ENCODE measurements at places on chromosomes 6 and 20. TPM values are rescaled to one million over a fixed set of nuclear protein-coding genes. Genes with fewer than 3 reads are reported as not detected.

The SLC17A1 gene
- total RNA-seq: not detected

DNA sequence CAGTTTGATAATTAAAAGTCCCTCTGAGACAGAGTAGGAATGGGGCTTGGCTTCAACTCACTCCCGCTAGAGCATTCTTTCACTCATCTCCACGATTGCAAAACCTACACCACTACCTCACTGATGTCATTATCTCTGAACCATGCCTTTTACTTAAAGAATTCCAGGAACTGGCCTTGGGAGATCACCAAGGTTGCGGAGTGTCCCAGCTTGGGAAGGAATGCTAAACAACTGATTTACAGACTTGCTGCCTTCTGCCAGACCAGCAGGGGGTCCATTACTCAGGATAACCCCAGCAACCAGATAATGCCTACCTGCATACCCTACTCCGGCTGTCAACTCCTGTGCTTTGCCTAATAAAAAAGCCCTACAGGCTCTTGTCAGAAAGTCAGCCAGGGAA, 102.2 kb upstream of the RALGAPA2 start:
- no peaks in the 10 kb centered on the region for H3K36me3 ChIP-seq
- no peaks in the 10 kb centered on the region for H3K4me1 ChIP-seq
- H3K4me3 ChIP-seq: no peak overlapping the region
- no peak for DNase-seq

DNA sequence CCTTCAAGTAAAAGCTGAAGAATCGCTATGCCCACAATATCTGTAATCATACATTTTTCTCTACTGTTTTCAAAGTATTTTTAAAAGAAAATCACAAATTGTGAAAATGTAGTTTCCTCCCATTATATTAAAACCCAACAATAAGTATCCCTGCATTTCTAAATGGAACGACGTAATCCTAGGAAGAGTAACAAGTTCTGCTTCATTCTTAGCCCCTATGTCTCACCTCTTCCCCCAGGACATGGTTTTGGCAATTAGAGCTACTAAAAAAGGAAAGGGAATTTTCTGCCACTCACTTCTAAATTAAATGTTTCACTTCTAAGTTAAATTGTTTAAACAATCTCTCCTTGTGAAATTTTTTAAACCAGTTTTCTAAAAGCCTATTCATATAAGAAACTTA, 47.4 kb downstream of the TBPL1 start:
- H3K36me3 ChIP-seq: no peaks in the 10 kb centered on the region
- H3K4me3 ChIP-seq: no peak overlapping the region
- DNase-seq: no peak
- H3K4me1 ChIP-seq: no peaks in the 10 kb centered on the region

GRCh38 chr20:46220455-46221207, 87.7 kb downstream of the CDH22 start:
- no peaks in the 10 kb centered on the region for H3K36me3 ChIP-seq
- no peak overlapping the region for H3K4me3 ChIP-seq
- H3K27ac ChIP-seq: no peak overlapping the region
- H3K4me1 ChIP-seq: no peaks in the 10 kb centered on the region
- H3K27me3 ChIP-seq: no peaks in the 10 kb centered on the region
- no peak for DNase-seq

The WFDC2 gene
- 1.6 TPM for total RNA-seq

The RIPOR3 gene
- total RNA-seq: not detected

DNA sequence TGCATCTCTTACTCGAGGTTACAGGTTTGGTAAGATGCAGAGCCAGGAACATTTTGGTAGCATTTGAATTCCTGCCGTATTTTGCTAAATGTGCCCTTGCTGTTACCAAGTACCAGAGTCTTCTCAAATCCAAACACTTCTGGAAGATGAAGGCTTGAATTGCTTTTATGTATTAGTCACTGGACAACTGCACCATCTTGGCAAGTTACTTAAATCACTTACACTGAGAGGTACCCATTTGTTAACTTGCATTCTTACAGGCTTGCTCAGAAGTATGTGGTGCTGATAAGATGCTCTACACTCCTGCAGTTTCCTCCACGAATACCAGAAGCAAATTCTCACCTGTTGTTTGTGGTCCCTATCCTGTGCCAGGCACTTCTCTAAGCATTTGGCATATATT, 12.7 kb downstream of the IL22RA2 start:
- no peak overlapping the region for H3K4me3 ChIP-seq
- no peaks in the 10 kb centered on the region for H3K36me3 ChIP-seq
- no peak overlapping the region for H3K27ac ChIP-seq
- DNase-seq: no peak
- no peaks in the 10 kb centered on the region for H3K27me3 ChIP-seq

DNA sequence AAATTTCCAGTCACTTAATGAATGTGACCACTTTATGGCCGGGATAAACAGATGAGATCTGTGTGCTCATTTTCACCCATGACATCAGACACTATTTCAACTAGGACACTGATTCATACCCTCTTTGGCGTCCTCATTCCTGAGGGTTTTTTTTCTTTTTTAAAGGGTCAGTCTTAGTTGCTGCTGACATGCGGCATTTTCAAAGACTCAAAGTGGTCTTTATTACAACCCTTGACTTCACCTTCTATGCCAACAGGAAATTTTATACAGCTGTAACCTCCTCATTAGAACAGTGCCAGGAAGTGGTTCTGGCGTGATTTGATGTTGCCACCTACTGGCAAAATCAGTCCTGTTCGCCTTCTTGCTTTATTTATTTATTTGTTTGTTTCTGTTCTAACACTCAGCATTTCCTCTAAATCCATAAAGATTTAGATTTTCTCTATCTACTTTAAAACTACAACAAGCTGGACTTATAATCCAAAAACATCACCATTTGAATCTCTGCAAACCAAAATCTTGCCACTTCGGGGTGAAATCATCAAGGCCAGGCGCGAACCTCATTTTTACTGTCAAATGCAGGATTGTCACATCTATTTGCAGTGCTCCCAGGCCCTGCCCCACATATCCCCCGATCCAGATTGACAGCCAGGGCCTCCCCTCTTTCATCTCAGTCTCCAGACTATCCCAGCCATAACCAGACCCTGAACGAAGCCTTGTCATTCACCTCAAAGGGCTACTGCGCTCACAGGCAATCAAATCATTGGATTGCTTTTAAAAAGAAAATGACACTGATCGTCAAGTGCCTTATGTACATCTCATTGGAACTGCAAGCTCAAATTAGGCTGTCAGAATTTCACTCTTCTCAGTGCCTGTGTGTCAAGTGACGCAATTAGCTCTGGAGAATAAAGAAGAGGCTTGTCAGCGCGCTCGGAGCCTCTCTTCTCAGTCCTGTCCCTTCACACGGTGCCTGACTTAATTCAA, 77.5 kb downstream of the C6orf118 start:
- H3K4me1 ChIP-seq: no peaks in the 10 kb centered on the region
- no peak overlapping the region for H3K4me3 ChIP-seq
- no peak for DNase-seq
- H3K36me3 ChIP-seq: no peaks in the 10 kb centered on the region
- no peak overlapping the region for H3K27ac ChIP-seq

The ENPP5 gene
- 0.89 TPM for total RNA-seq

- H3K36me3 ChIP-seq: peaks cover 17% of the 10 kb centered on the region
- H3K27ac ChIP-seq: no peak overlapping the region
- peak; percentile 39 for DNase-seq
- H3K27me3 ChIP-seq: no peaks in the 10 kb centered on the region
These were observed 25.3 kb downstream of the MDN1 start for GRCh38 chr6:89794324-89794723.

GRCh38 chr6:16585805-16586204, 175.5 kb downstream of the ATXN1 start:
- no peak overlapping the region for H3K27ac ChIP-seq
- no peaks in the 10 kb centered on the region for H3K27me3 ChIP-seq
- no peak overlapping the region for H3K4me3 ChIP-seq
- DNase-seq: no peak
- H3K36me3 ChIP-seq: no peaks in the 10 kb centered on the region

GRCh38 chr6:144753023-144753705, 468.0 kb downstream of the UTRN start:
- H3K4me1 ChIP-seq: no peaks in the 10 kb centered on the region
- peaks cover 13% of the 10 kb centered on the region for H3K36me3 ChIP-seq
- no peak overlapping the region for H3K4me3 ChIP-seq
- no peak for DNase-seq
- no peaks in the 10 kb centered on the region for H3K27me3 ChIP-seq

DNA sequence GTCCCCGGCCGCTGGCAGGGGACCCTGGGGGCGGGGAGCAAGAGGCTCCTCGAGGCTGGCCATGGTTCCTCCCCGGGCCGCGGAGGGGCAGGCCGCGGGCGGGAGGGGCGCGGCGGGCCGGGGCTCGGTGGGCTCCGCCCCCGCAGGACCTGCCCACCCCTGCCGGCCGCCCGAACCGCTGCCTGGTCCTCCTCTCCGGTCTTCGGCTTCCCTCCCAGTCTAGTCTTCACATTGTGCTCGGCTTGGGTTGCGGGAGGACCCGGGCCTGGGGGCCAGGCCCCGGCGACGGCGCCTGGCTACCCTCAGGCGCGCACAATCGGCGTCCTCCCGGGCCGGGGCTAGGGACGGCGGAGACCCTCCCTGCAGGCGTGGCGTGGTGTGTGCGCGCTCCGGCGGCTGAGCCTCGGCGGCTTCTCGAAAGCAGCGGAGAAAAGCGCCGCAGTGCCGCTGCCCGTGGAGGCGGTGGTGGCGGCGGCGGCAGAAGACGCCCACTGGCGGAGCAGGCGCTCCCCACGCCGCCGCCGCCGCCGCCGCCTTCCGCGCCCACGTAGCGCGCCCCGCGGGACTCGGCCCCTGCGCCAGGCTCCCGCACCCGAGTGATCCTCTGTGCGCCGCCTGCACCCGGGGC, at the start of gene PDE10A:
TSS of gene PDE10A (minus strand) at position 493 of the 628 bp plus-strand sequence. CDS start at position 63, 430 bp downstream.
- H3K27me3 ChIP-seq: peaks cover 4% of the 10 kb centered on the region
- no peak for DNase-seq
- H3K36me3 ChIP-seq: no peaks in the 10 kb centered on the region
- H3K4me3 ChIP-seq: no peak within 1 kb of the TSS
- H3K4me1 ChIP-seq: no peaks in the 10 kb centered on the region
- no peak within 1 kb of the TSS for H3K27ac ChIP-seq

- no peaks in the 10 kb centered on the region for H3K27me3 ChIP-seq
- H3K27ac ChIP-seq: peak overlapping the region; percentile 65
- H3K4me1 ChIP-seq: peaks cover 35% of the 10 kb centered on the region
- H3K4me3 ChIP-seq: peak overlapping the region; percentile 97
- no peak for DNase-seq
These were observed 695 bp downstream of the ARHGAP18 start for GRCh38 chr6:129709196-129709768.

DNA sequence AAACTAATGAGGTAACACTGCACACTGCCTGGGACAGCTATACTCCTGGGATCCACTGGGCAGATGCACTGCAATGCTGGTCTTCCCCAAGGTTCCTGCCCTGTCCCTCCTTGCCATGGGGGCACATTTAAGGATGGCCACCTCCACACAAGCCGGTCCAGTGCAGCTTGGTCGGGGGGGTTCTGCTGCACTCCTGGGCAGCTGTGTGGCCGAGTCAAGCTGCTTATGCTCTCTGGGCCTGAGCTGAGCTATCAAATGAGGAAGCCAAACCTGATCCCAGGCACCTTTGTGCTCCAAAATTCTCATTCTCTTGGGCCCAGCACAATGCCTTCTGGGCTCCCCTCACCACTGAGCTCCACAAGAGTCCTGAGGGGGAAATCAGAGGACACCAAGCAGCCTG, 37.3 kb downstream of the NINL start:
- H3K4me1 ChIP-seq: no peaks in the 10 kb centered on the region
- H3K36me3 ChIP-seq: no peaks in the 10 kb centered on the region

DNA sequence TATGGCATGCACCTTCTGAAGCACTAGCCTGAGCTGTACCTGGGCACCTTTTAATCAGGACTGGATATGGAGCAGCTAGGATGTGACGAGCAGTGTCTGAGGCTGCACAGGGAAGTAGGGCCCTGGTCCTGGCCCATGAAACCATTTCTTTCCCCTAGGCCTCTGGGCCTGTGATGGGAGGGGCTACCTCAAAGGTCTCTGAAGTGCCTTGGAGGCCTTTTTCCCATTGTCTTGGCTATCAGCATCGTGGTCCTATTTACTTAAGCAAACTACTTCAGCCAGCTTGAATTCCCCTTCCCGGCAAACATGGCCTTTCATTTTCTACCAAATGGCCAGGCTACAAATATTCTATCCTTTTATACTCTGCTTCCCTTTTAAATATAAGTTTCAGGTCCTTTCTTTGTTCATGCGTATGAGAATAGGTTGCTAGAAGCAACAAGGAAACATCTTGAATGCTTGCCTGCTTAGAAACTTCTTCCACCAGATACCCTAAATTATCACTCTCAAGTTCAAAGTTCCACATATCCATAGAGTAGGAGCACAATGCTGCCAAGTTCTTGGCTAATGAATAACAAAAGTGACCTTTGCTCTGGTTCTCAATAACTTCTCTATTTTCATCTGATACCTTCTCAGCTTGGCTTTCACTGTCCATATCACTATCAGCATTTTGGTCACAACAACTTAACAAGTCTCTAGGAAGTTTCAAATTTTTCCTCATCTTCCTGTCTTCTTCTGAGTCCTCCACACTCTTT, 673.1 kb downstream of the HTR1B start:
- no peak for DNase-seq
- H3K27me3 ChIP-seq: no peaks in the 10 kb centered on the region
- no peak overlapping the region for H3K27ac ChIP-seq

GRCh38 chr20:37627060-37627766, 66.6 kb upstream of the CTNNBL1 start:
- no peaks in the 10 kb centered on the region for H3K4me1 ChIP-seq
- H3K4me3 ChIP-seq: no peak overlapping the region
- DNase-seq: no peak

- H3K27ac ChIP-seq: no peak overlapping the region
- no peak overlapping the region for H3K4me3 ChIP-seq
- H3K27me3 ChIP-seq: no peaks in the 10 kb centered on the region
These were observed 156.1 kb downstream of the ZFP64 start for GRCh38 chr20:52035498-52035897.

DNA sequence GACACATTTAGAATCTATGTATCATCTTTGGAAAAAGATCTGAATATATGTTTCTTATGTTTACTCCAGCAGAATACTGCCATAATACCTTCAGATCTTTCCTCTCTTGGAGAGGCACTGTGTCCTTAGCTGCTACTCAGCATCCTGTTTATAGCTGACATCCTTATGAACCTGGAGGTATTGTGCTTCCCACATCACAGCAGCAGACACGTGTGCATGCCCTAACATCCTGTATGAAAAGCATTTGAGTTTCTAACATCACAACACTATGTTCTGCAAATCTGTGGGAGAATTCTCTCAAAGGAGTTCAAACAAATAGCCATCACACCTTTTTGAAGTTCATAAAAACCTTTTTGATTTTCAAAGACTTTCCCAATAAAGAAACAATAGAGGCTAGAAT, 216.0 kb downstream of the GJA1 start:
- H3K27ac ChIP-seq: no peak overlapping the region
- no peak for DNase-seq
- no peak overlapping the region for H3K4me3 ChIP-seq
- H3K36me3 ChIP-seq: no peaks in the 10 kb centered on the region
- no peaks in the 10 kb centered on the region for H3K27me3 ChIP-seq

- no peaks in the 10 kb centered on the region for H3K27me3 ChIP-seq
- H3K4me3 ChIP-seq: no peak overlapping the region
These were observed 23.1 kb downstream of the PFDN4 start for GRCh38 chr20:54231036-54231435.

- H3K27ac ChIP-seq: no peak overlapping the region
- no peaks in the 10 kb centered on the region for H3K27me3 ChIP-seq
- H3K4me1 ChIP-seq: no peaks in the 10 kb centered on the region
- no peaks in the 10 kb centered on the region for H3K36me3 ChIP-seq
These were observed 38.5 kb downstream of the GCNT2 start for GRCh38 chr6:10559522-10560152.

The RUNX2 gene
- 24.0 TPM for total RNA-seq

The CLPSL2 gene
- not detected for total RNA-seq

The TFAP2C gene
- not detected for total RNA-seq
